IMR-90 (cell line): ENCODE measurements at places on chromosomes 4 and X.

GRCh38 chrX:12080265-12080664, 58.0 kb upstream of the FRMPD4 start:
- DNase-seq = peak; percentile 55

- no peak for DNase-seq
Measured at GRCh38 chr4:103719105-103719829, 518 bp downstream of the TACR3 start.

GRCh38 chr4:23438764-23439163, 451.1 kb downstream of the PPARGC1A start:
- no peak for DNase-seq

- DNase-seq = peak; percentile 5
Measured at GRCh38 chr4:27789773-27790172, 929.1 kb downstream of the STIM2 start.

GRCh38 chrX:24333371-24333770, 19.5 kb upstream of the SUPT20HL2 start:
- no peak for DNase-seq

- no peak for DNase-seq
Measured at GRCh38 chr4:182540496-182540895, 297.3 kb downstream of the TENM3 start.

- DNase-seq = no peak
Measured at GRCh38 chr4:123200051-123200940, 196.3 kb upstream of the SPRY1 start.

DNA sequence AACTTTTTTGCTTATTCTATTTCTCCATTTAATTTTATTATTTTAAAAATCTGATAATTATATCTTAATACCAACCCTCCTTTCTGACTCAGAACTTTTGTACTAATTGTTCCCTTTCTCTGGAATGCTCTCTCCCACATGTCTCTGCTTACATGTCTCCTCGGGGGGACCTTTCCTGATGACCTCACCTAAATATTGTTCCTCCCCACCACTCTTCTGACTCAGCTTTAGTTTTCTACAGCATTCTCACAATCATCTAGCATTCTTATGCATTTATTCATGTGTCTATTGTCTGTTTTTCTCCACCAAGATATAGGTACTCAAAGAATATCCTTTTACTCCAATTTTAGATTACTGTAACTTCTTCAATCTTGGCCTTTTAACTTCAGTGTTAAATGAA, 128.7 kb downstream of the MSL3 start:
- DNase-seq = peak; percentile 0

- no peak for DNase-seq
Measured at GRCh38 chrX:97938706-97939105, 1055.0 kb downstream of the RPA4 start.

DNA sequence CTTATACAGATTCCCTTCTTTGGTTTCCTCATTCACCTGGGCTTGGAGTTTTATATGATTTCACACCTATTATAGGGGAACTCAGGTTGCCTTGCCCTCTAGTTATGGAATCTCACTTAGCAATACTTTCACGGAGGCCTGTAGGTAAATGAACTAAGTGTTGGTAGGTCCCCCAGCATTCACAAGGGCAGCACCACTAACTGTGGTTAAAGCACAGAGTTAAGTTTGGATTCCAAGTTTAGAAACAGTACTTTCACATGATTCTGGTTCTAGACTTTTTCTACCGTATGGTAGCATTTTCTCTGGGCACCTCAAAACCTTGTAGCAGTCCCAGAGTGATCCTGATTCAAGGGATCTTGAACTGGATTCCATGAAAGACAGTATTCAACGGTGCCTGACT, 46.4 kb downstream of the SH2D1A start:
- no peak for DNase-seq

GRCh38 chrX:69388526-69388925, 115.6 kb upstream of the NALF2 start:
- no peak for DNase-seq

DNA sequence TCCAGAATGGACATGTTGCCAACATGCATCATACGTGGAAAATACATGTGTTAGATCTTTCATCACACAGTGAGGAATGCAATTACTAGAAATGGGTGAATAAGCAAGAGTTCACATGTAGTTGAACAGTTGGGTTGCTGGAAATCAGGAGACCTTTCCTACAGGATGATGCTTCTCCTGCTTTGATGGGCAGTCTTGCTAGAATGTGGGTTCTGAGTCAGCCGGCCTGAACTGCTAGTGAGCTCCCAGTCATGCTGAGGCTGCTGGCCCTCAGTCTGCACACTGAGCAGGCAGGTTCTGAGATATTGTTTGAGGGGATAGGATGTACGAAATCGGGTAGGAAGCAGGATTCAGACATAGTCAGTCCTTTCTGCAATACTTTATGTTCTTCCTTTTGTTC, 20.2 kb downstream of the MSL3 start:
- peak; percentile 13 for DNase-seq

- DNase-seq = no peak
Measured at GRCh38 chrX:117134983-117135382, 672.2 kb upstream of the CT83 start.

DNA sequence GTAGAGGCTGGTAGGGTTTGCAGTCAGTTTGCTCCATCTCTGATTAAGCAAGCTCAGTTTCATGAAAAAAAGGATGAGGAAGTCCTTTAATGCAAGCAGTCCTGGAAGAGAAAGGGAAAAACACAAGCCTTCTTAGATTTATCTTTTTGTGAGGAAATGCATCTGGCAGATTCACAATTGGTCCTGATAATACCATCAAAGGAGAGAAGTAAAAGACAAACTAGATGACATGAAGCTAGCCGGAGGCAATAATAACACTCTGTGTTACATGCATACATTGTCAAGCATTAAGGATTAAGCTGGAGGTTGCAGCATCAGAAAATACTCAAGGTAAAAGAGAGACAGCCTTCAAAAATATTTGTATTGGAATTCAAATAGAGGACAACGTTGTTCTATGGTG, 356.0 kb upstream of the TEX13C start:
- DNase-seq = no peak

DNA sequence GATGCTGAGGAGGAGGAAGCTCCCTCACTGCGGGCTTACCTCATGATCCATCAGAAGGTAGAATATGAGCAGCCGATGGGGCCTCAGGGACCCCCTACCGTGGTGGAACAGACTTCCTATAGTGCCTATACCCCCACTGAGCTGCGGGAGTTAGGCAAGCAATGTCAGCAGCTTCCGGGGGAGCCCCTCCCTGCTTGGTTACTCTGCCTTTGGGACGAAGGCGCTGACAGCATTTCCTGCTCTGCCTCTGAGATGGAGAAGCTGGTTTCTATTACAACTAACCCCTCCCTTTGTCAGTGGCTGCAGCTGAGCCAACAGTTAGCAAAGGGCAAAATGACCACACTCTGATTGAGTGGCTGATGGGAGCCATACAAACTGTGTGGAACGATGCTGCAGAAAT, 430.7 kb downstream of the IDS start:
- DNase-seq = no peak

GRCh38 chr4:51942108-51942832, 77.9 kb downstream of the LRRC66 start:
- no peak for DNase-seq

- no peak for DNase-seq
Measured at GRCh38 chrX:42616981-42617380, 161.0 kb downstream of the PPP1R2C start.

DNA sequence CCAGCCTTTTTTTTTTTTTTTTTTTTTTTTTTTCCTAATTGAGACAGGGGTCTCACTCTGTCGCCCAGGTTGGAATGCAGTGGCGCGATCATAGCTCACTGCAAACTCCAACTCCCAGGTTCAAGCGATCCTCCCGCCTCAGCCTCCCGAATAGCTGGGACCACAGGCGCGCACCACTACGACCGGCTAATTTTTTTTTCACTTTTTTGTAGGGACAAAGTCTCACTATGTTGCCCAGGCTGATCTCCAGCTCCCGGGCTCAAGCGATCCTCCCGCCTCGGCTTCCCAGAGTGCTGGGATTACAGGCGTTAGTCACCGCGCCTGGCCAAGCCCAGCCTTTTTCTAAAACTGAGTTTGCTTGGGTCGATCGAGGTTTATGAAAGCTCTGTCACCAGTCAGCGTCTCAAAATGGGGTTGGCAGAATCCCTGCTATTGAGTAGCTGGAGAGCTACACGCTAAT, 1.3 kb upstream of the OTUD5 start:
- DNase-seq = peak; percentile 66

DNA sequence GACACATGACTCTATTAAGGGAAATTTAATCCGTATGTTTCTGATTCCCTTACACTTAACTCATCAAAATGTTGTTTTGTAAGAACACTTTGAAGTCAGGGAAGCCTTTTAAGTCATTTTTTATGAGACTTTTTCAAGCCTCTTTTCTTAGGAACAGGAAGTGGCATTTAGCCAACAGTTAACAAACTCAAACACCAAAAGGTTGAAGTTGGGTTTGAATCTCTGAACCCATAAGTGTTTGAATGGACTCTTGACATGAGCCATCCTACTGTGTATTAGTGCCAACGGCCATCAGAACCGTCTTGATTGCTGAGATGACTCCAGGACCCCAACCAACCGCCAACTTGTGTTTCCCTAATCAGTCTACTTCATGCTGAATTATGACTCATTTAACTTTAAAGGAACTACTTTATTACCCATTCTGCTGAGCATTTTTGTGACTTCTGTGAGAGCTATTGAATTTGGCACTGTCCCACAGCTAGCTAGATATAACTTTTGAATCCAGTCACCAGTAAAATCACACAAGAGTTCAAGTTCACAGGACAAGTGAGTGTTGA, 209.1 kb upstream of the FAT1 start:
- DNase-seq = peak; percentile 74

GRCh38 chrX:97398030-97398551, 514.4 kb downstream of the RPA4 start:
- peak; percentile 30 for DNase-seq

DNA sequence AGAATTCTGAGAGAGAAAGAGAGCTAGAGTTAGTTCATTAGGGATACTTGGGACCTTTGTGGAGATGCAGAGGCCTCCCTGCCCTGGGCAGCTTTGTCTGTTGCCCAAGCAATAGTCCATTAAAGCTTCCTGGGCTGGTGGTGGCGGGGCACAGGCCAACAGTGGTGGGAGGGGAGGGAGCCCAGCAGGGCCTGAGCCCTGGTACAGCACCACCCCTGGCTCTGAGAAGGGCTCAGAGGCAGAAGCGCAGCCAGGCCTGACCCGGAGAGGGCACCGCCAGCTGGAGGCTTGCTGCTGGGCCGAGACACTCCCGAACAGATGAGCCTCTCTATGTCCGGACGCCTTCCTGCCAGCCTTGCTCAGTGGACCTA, 65.3 kb downstream of the EFNB1 start:
- DNase-seq = no peak

DNA sequence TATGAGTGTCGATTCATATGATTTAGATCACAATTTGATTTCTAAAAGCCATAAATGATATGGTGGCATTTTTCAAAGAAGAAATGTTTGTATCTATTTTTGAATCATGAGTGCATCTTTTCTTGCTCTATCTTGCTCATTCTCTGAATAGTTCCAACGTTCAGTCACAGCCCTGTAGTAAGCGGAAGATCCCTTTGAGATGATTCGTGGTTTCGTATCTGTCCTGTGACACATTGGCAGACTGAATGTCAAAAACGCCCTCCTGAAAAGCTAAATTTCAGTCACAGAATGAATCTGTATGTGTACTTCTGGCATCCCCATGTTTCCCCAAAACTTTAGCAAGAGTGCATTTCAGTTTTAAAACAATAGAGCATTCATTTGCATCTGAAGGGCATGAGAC, 1066.9 kb upstream of the TENM3 start:
- DNase-seq = peak; percentile 5

- no peak for DNase-seq
Measured at GRCh38 chr4:8762356-8762755, 109.3 kb downstream of the HMX1 start.

DNA sequence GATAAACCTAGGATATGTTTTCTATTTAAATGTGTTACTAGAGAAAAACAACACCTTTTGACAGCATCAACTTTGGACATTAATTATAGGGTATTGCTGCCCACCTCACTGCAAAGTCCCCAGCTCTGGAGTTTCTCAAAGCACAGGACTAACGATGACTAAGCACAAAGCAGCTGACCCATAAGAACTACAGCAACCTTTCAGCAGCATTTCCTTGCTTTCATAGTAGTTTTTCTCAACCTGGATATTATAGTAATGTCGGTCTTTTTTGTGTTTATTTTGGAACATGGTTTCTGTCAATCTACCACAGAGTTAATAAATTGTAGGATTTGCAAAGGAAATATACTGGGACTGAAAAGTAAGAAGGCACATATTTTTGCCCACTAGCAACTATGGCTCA, 21.5 kb downstream of the HHIP start:
- DNase-seq = no peak

GRCh38 chr4:92163348-92163747, 140.4 kb upstream of the GRID2 start:
- DNase-seq = peak; percentile 7

DNA sequence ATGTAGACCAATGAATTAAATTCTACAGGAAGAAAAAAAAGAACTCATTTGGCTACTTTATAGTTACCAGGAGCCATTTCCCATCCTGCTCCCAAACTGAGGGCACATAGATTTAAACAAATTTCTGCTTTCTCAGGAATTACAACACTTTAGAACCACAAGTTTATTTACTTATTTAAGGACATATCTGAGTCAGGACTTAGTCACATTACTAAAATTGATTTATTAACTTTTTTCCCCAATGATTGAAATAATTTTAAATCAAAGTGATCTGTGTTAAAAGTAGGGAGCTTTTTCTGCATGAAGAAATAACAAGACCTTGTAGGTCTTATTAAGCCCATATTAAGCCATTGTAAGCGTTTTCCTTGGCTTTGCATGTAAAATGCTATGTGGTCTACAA, 291.0 kb upstream of the HAND2 start:
- DNase-seq = peak; percentile 23
